Activated naive CD4-positive, alpha-beta T cell treated with anti-CD3 and anti-CD28 coated beads, Interleukin-2, amount 10 ng/mL, durations not matched to agents 7 days and 5 days (primary cell): ENCODE measurements at places on chromosomes 1 and 21.

DNA sequence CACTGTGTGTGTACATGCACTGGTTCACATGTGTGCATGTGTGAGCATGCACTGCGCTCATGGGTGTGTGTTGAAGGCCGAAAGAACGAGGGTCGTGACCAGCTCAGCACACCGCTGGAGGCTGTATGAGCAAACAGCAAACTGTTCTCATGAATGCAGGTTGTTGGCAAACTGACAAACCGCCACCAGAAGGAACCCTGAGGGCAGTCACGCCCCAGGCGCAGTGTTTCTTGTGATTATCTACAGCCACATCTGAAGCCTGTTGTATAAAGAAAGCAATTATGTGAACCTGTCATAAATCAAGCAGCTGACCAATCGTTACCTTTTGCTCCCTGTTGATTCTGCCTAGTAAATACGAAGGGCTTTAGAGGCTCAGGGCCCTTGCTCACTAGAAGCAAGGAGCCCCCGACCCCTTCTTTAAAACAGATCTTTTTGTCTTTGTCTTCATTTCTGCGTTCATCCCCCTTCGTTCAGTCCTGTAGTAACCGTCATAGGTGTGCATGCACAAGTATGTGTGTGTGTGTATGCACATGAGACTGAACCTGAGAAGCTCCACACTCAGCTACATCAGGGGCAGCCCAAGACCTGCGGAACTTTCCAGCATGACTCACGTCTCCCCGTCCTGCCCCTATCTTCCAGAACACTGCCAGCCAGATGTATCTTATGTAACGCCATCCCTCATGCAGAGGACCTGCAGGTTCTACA is 16.8 kb upstream of the RIPK4 start:
- no peak for DNase-seq

GRCh38 chr1:155181371-155182051 is 7.9 kb downstream of the TRIM46 start:
- DNase-seq: peak; percentile 18

GRCh38 chr1:15101801-15102200 is 51.7 kb upstream of the TMEM51 start:
- no peak for DNase-seq

GRCh38 chr1:231969076-231969475 is 342.5 kb downstream of the DISC1 start:
- DNase-seq: no peak

- no peak for DNase-seq
Measured at GRCh38 chr1:21256776-21257175, 33.5 kb downstream of the ECE1 start.
